Effector CD8-positive, alpha-beta T cell (primary cell): ENCODE measurements at places on chromosomes 5 and 9.
A peak's percentile ranks its signal among the peaks of the same experiment; 100 is the strongest.

- DNase-seq, result no peak
These were observed 583.1 kb downstream of the CCDC171 start for GRCh38 chr9:16135968-16136367.

- DNase-seq, result no peak
These were observed 345.9 kb upstream of the NUDT12 start for GRCh38 chr5:103908336-103909080.

GRCh38 chr9:106866243-106866642 is 3.3 kb downstream of the ZNF462 start:
- DNase-seq, result no peak

DNA sequence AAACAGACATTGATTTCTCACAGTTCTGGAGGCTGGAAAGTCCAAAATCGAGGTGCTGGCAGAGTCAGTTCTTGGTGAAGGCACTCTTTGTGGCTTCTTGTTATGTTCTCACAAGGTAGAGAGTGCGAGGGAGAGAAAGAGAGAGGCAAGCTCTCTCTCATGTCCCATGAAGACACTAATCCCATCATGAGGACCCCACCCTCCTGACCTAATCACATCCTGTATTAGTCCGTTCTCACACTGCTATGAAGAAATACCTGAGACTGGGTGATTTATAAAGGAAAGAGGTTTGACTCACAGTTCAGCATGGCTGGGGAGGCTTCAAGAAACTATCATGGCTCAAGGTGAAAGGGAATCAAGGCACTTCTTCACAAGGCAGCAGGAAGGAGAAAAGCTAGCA is 5.7 kb upstream of the AMACR start:
- DNase-seq, result no peak

- DNase-seq, result no peak
These were observed 137.7 kb upstream of the GRIA1 start for GRCh38 chr5:153352685-153353219.

DNA sequence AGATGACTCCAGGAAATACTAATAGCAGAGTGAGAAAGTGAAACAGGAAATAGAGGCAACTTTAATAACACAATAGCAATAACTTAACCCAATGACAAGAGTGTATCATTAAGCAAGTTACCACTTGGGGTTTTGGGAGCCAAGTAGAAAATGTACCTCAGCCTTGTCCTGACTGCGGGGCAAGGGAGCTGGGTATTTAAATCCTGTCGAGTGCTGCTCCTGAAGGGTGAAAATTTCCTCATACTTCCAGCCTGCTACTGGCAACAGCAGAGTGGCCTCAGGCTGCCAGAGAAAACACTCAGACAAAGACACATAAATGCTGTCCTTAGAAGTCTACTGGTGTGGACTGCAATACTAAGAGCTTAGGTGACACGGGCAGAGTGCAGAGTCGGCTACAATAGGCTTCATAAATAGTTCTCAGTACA is 112.5 kb upstream of the EMB start:
- no peak for DNase-seq

DNA sequence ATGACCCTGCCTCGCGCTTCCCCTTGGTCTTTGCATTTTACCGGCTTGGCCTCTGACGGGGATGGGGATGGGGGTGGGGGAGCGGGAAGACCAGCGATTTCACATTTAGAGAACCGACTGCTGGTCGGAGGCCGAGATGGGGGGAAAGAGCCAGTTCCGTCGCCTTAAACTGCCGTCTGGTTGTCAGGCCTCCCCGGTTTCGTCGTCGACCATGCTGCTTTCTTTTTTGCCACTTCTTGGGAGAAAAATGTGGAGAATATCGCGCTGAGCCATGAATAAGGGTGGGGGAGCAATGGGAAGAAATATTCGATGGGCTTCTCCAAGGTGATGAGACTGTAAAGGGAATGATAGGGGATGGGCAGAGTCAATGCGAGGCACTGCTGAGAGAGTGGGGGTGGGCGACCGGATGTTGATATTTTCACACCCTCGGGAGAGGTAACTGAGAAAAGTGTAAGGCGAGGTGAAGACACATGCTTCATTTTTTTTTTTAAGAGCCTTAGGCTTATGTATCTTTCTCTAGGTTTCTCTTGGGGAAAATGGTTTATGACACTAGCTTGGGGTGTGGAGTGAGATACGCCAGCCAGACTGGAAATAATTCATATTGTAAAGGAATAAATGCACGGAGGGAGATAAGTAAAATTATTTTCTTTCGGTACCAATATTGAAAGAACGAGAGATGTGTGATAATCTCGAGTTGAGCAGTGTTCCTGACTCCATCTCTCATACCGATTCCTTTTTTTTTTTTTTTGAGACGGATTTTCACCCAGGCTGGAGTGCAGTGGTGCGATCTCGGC is 1.1 kb downstream of the KIF2A start:
- peak; percentile 33 for DNase-seq

DNA sequence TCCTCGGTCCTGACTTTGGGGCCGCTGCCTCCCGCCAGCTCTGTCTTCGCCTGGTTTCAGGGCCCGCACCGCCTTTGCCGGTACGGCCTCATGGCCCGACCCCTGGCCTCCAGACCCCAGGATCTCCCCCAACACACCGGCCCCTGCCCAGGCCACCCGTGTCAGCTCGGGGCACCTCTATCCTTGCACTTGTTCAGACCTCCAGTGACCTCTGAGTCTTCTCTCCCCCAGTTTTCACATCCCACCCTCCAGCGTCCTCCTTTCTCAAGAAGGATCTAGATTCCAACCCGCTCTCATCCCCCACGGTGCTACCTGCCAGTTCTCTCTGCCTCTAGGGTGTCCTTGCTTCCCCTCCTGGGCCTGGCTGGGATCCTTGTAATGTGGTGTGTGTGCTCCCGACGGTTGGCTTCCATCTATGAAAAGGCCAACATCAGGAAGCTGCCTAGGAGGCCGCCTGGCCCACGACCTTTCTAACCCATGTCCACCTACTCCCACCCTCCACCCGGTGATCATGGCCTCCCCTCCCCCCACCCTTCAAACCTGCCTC is 61.1 kb downstream of the SPATA31C2 start:
- DNase-seq, result no peak

- no peak for DNase-seq
These were observed 70.9 kb downstream of the TMEM215 start for GRCh38 chr9:32854271-32854670.

DNA sequence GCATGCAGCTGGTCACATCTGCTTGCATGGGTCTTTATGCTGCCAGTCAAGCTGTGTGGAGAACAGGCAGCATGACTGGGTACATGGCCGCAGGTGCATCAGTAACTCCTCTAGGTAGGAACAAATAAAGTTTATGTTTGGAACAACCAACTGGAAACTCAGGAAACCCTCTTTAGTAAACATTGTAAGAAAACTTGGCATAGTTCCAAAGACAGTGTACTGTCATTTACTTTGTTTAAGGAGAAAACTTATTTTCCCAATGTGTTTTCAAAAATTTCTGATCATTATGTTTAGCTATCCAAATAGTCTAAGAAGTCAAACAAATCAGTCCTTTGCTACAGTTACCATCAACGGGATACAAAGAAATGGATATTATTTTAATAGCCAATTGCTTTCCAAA is 386.0 kb downstream of the CHSY3 start:
- no peak for DNase-seq

DNA sequence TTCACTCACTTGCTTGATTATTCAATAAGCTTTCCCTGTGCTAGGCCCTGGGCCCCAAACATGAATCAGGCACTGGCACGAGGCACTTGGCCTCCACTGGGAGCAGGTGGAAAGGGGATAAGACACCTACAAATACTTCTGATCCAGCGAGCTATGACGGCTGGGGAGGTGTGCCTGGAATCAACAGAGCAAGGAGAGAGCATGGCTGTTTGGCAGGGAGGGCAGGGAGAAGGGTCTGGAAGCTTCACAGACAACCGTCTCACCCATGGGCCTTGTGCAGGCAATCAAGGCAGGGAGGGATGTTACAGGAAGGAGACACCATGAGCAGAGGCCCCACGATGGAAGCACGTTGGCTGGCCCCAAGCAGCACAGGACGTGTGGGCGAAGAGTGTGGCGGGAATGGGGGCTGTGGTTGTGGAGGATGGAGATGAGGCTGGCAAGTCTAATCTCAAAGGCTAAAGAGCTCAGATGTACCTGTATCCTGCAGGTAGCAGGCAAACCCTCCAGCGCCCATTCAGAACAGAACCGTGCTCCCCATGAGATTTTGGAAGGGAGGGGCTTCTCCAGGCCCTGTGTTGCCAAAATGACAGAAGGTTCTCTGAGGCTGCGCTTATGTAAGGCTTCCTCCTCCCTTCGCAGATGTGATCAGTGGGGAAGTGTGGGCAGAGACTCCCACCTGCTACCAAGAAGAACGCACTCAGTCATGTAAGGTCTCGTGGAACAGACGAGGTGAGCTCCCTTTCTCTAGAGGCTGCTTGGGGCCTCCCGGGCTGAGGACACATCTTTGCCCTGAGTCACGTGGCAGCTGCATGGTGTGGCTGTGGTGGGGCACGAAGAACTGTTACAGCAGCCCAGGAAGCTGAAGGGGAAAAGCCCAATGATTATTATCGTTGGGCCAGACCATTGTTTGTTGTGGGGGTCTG is 189.7 kb downstream of the DAB2IP start:
- no peak for DNase-seq

- DNase-seq, result no peak
These were observed 29.9 kb downstream of the CLINT1 start for GRCh38 chr5:157828944-157829639.

DNA sequence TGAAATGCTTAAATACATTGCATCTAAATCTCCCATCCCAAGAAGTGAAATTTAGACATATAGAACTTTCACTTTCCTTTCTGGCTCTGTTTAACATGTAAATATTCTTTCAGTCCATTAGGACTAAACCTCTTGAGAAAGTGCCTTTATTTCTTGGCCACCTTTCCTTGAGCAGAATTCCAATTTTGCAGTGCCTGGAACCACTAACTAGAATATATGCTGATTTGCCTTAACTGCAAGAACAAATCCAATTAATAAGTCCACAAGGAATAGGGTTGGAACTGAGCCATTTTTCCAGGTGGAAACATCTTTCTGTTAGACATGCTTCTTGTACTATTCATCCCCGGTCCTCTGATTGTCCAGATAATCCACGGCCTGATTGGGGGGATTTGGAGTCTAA is 478.0 kb downstream of the ENC1 start:
- DNase-seq, result no peak

DNA sequence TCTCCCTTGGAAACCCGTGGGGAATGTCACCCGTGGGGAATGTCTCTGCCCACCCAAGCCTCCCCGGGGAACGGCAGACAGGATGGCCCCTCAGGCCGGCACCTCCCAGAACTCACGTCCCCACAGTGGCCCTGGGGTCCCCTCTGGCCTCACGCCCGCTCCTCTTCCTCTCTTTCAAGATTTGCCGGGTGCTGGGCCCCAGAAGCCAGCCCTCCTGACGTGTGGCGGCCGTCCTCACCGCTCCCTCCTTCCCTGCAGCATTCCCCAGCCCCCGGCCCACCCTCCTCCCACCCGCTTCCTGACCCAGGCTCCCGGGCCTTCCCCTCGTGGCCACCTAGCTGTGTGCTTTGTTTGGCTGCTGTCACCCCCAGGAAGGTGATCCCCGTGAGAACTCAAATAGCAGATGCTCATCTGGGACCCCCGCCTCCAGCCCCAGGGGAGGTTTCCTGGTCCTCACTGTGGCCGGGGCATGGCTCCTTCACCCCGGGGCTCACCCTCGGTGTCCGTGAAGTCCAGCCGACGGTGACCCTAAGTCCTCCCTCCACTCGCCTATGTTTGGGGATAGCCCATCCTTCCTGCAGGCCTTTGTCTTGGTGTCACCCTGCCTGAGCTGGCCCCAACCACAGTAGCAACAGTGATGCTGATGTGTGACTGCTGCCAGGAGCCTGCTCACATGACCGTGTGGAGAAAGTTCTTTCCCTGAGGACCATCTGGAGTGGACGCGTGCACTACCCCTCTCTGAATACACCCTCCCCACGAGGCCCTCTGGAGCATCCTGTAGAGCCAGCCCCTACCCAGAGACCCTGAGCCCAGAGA is 163.3 kb upstream of the IER5L start:
- DNase-seq, result no peak

DNA sequence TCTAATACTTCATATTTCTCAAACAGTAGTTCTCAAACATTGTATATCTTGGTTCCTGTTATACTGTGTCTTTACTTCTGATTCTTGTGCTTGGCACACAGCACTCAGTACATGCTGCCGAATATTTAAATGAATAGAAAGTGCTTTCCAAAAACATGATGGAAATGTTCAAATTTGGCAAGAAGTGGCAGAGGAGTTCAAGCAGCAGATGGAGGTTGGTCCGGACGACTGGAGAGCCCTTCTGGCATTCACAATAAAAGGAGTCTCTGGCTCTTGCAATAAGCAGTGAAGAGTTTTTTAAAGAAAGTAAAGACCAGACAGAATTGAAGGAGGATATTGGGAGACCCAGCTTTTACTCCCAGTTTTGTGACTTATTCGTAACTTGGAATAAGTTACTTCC is 36.3 kb downstream of the TSTD2 start:
- DNase-seq, result no peak

DNA sequence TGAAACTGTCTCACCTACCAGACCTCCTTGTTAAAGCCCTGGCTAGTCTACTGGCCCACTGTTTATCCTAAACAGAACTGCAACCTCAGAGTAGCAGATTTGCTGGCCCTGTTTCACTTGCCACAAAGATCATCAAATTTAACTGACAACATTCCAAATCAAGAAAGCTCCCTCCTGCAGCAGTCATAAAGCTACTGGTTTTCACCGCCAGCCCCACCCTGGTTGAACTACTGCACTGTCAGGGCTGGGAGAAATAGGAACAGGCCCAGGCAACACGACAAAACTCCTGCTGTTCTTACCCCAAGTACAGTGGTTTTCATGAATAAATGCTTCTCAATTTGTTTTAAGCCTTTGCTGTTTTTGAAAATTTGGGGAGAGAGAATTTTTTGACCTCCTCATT is 63.0 kb downstream of the NR6A1 start:
- DNase-seq, result no peak

DNA sequence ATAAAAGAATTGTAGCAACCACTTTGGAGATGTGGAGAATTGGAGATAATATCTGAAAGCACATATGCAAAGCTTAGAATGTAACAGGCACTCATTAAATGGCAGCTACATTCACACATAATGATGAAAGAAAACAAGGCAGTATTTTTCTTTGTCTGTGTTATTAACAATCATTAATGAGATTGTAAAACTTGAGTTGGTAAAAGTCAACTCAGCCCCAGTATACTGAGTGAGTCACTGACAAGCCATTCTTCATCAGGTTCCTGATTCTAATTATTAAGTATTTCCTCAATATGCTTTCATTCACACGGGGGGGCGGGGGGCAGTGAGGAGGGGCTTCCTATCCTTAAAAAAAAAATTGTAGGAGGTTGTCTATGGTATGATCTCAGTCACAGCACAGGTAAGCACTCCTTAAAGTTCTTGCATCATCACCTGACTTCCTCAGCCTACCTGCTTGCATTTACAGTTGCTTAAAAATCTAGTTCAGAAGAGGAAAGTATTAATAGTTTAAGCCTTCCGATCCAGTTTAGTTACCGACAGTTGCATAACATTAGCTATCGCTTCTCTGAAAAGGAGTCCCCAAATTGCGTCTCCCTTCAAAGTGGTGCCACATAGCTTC is 379.8 kb downstream of the EFNA5 start:
- DNase-seq, result no peak
